ENCODE measurements at places on chromosomes 11 and 22.

GRCh38 chr11:74949753-74950137, 679 bp downstream of the SPCS2 start:
- no peak for DNase-seq

DNA sequence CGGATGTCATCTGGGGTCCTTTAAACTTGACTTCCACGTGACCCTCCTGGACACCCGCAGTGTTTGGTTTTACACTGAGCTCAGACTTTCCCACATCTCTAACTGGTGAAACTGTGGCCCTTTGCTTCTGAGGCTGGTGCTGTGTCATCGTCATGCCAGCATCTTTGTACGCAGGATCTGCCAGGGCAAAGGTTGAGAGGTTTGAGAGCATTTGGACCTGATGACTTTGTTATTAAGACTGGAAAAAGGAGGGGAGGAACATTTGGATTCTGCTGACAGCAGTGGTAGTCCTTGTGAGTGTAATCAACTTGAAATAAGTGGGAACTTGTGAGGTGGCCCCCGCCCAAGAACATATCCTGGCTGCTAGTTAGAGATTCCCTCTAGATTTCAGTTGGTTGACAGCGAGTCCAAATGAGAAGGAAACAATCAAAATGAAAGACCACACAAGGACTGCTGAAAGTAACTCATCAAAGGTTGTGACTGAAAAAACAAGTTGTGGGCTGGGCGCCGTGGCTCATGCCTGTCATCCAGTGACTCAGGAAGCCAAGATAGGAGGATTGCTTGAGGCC, 102.5 kb downstream of the KIAA1671 start:
- peak; percentile 72 for DNase-seq

DNA sequence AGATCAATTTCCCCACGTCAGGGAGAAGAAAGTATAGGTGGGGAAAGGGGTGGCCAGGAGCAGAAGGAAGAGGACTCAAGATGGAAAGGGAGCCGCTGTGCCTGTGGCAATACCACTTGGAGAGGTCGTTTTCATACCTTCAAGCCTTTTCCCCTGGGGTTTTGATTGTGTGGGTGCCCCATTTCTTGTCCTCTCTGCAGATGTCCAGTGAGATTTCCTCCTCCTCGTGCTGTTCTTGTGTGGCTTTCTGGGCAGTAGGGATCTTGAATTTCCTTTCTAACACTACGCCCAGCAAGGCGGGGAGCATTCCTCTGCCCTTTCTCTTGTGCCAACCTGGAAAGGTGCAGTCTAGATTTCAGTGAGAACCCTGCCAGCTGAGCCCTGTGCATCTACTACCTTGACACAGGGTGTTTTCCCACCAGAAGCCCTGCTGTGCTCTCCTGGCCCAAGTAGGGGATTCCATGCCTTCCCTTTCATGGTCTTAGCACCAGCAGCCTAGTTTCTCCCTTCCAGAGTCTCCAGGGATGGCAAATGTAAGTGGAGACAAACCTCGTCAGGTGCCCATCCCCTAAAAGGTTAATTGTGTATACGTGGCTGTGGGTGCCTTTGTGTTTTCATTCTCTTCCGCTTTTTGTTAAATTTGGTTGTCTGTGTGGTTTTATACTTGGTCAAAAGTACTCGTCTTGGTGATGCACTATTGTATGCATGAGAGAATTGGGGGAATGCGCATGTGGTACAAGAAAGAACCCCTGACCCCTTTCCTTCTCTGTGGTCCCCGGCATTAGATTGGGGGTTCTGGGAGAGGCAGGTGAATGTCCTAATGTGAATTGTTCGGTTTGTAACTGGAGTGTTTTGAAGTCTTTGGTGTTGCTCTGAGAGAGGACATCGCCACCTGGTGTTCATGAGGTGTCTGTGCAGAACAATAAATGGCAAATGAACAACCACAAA, 71.4 kb upstream of the MPEG1 start:
- peak; percentile 45 for DNase-seq

DNA sequence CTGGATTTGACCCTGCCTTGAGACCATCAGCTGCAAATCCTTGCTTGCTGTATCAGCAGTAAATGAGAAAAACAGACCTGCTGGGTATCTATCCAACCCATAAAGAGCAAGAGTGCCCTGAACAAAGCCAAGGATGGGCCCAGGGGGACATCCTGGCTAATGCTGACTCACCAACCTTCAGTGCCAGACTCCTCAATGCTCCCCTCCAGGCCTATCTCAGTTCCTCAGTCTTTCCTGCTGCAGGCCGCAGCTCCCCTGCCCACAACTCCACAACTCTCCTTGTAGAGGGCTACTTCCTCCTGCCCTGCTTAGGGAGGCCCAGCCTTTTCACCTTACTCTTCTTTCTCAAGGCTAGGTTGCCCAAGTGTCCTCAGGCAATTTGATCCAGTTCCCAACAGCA, 2.6 kb downstream of the LAMTOR1 start:
- DNase-seq, result no peak

DNA sequence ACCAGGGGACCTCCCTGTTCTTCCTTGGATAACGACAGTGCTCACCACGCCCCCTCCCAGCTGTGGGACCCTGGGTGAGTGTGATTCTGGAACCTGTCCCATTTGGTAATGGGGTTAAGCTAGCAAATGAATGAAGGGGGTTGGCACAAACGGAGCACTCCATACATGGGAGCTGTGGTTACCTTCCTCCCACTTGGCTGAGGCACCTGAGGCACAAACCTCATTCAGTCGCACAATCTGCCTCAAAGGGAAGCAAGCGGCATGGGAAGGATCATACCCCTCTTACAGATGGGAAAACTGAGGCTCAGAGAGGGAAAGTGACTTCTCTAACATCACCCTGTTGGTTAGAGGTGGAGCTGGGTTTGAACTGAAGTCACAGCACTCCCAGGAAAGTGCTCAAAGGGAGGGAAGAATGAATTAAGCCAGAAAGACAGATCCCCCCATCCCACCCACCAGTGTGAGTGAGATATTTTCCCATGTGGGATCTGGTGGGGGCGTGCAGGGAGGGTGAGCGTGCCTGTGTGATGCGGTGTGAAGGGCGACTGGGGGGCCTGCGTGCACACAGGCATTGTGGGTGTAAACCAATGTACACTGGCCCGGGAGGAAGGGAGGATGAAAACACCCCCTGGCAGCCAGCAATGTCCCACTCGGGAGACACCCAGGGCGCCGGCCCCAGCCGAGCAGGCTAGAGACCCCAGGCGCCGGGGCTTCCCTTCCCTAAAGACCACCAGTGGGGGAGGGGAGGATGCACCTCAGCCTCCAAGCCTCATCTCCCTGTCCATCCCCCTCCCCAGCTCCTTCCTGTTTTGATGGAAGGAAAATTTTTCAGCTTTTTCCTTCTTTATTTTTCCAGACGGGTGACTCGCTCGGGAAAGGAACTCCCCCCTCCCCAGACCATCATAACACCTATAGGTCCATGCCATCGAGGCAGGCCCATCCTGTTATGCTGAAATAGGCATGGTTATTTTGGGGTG, 8.0 kb upstream of the PDGFB start:
- no peak for DNase-seq

DNA sequence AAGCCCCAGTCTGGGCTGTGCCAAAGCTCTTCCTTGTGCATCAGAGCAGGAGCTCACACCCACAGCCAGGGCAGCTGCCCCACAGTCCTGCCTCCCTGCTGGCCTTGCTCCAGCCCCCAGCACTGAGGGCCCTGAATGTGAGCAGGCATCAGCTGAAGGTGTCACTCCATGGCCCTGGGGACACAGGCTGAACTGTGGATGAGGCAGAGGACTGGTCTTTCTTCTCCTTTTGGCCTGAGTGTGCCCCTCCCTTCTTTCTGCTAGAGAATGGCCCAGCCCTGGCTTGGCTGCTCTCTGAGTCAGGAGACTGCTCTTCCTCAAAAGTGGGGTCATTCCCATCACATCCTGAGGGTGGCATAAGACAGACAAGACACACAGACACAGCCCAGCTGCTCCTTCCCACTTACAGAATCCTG, 16.2 kb downstream of the OTOG start:
- DNase-seq, result no peak

- DNase-seq, result no peak
These were observed 7.5 kb downstream of the SGSM3 start for GRCh38 chr22:40377931-40378330.

DNA sequence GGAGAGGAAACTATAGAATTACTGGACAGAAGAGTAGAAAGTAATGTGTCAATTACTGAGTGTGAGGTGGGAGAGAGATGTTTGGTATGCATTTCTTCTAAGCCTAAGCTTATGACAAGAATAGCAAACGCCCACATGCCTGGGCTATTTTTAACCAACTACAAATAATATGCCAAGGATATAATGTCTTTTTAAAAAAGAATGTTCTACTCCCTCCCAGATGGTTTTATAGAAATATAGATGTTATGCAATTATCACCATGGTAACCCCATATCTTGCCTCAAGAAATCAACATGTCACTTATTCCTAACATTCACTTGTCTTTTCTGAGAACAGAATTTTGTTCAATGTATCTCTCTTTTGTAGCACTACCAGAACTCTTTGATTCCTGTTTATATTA, 996.7 kb upstream of the CHORDC1 start:
- DNase-seq, result no peak

DNA sequence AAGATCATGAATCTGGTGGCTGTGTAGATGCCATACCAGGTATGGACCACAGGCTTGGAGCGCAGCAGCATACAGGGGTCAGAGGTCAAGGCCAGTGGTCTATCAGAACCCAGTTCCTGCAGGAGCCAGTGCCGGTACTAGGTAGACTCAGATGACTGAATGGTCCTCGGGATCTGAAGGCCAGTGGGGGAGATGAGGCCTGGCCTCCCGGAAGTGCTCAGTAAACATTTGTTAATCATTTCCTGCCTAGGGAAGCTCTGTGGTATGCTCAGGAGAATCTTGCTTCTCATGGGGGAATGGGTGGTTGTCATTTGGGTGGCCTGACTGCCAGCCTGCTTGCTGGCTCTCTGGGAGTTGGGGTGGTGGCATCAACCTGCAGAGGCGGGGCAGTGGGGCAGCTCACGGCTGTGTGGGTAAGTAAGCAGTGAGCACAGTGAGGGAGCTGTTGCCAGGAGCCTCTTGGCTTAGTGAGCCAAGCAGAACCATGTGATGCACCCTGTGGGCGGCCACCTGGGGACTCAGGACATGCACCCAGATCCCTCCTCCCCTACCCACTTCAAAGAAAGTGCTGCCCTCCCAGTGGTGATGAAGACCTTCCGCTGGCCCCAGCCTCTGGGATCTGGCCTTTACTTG, 33.0 kb downstream of the PTPRJ start:
- peak; percentile 64 for DNase-seq

DNA sequence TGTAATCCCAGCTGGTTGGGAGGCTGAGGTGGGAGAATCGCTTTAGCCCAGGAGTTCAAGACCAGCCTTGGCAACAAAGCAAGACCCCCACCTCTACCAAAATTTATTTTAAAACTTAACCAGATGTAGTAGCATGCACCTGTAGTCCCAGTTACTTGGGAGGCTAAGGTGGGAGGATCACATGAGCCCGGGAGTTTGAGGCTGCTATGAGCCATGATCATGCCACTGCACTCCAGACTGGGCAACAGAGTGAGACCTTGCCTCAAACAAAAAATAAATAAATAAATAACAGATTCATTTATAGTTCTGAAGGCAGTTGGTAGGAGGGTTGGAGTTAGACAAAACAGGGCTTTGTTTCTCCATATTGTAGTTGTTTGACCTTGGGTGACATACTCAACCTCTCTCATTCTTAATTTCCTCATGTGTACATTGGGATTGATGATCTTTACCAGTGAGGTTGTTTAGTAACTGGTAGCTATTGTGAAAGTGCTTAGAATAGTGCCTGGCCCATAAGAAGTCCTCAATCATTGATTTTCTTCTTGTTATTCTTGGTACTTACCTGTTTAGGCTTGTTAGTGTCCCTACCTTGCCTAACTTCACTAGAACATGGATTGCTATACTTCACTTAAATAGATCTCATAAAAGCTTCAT, 79.1 kb downstream of the EMSY start:
- DNase-seq, result no peak

GRCh38 chr11:119983240-119983732, 154.6 kb downstream of the TRIM29 start:
- no peak for DNase-seq

DNA sequence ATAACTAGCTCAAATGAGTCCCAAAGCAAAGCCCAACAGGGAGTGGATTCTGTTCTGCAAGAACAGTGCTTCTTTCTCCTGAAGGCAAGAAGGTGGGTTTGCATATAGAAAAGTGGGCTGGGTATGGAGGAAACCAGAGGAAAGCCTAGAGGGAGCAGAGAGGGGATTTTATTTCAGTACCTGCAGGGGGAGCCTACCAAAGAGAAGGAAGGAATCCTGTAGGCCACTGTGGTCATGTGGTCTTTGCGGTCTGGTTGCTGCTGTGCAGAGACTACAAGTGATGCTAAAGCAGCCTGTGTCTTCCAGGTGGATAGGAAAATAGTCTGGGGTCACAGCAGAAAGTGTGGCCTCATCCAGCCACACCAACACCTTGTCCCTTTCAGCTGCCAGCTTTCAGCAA, 33.2 kb upstream of the ZBTB16 start:
- peak; percentile 39 for DNase-seq

DNA sequence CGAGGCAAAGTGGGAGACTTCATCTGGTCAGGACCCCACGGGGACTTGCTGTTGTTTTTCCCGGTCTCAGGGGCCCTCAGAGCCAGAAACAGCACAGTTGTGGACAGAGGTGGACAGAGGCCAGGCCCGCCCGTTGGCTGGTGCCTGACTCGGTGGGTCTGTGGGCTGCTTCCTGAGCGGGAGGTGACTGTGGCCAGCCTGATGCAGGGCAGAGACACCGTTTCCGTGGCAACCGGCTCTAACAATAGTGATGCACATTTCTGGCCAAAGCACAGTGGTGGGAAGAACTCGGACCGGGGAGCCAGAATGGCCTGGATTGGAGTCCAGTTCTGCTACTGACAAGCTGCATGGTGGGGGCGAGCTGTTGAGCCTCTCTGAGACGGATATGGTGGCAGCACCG, 58.7 kb upstream of the ATXN10 start:
- peak; percentile 6 for DNase-seq

- no peak for DNase-seq
These were observed 109.3 kb downstream of the MN1 start for GRCh38 chr22:27692243-27692642.

GRCh38 chr22:17726006-17726927, 48.0 kb downstream of the BID start:
- no peak for DNase-seq

- DNase-seq, result no peak
These were observed 3.7 kb downstream of the RRP7A start for GRCh38 chr22:42515896-42516295.

GRCh38 chr11:78954696-78955095, 380.0 kb upstream of the NARS2 start:
- no peak for DNase-seq

GRCh38 chr11:62680825-62681240, 2.0 kb upstream of the UBXN1 start:
- peak; percentile 17 for DNase-seq

Data from immature natural killer cell (primary cell).